Esophagus squamous epithelium (tissue), 5 donors: ENCODE measurements at places on chromosomes 2 and 18.

- H3K4me1 ChIP-seq: peaks cover 24% of the 10 kb centered on the region
- no peaks in the 10 kb centered on the region for H3K27me3 ChIP-seq
- no peaks in the 10 kb centered on the region for H3K36me3 ChIP-seq
- H3K4me3 ChIP-seq: no peak overlapping the region
Observed at GRCh38 chr2:109271920-109272319, 142.9 kb downstream of the SH3RF3 start.

DNA sequence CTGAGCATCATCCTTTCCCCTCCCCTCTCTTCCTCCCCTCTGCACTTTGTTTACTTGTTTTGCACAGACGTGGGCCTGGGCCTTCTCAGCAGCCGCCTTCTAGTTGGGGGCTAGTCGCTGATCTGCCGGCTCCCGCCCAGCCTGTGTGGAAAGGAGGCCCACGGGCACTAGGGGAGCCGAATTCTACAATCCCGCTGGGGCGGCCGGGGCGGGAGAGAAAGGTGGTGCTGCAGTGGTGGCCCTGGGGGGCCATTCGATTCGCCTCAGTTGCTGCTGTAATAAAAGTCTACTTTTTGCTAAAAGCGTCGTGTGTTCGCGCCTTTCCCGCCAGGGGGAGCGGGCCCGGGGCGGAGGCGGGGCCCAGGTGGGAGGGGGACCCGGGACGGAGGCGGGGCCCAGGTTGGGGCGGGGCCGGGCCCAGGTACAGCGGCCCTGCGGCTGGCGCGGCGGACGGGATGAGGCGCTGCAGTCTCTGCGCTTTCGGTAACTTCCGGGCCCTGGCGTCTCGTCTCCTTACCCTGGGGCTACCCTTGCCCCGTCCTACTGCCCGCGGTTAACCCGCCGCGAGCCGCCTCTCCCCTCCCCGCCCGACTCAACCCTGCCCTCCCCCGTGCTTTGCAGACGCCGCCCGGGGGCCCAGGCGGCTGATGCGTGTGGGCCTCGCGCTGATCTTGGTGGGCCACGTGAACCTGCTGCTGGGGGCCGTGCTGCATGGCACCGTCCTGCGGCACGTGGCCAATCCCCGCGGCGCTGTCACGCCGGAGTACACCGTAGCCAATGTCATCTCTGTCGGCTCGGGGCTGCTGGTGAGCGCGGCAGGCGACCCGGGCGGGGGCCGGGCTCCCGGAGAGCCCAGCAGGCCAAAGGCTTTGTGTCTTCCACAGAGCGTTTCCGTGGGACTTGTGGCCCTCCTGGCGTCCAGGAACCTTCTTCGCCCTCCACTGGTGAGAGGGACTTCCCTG, at the start of gene KRTCAP3:
Gene KRTCAP3, plus strand, starts transcription at position 424 of the 962 bp plus-strand sequence. Its CDS starts 32 bp downstream, at position 456.
- peaks cover 35% of the 10 kb centered on the region for H3K36me3 ChIP-seq
- H3K4me3 ChIP-seq: peak within 1 kb of the TSS; percentile 51
- H3K27ac ChIP-seq: peak within 1 kb of the TSS; percentile 71
- no peak for DNase-seq
- peaks cover 9% of the 10 kb centered on the region for H3K4me1 ChIP-seq
- no peaks in the 10 kb centered on the region for H3K27me3 ChIP-seq

DNA sequence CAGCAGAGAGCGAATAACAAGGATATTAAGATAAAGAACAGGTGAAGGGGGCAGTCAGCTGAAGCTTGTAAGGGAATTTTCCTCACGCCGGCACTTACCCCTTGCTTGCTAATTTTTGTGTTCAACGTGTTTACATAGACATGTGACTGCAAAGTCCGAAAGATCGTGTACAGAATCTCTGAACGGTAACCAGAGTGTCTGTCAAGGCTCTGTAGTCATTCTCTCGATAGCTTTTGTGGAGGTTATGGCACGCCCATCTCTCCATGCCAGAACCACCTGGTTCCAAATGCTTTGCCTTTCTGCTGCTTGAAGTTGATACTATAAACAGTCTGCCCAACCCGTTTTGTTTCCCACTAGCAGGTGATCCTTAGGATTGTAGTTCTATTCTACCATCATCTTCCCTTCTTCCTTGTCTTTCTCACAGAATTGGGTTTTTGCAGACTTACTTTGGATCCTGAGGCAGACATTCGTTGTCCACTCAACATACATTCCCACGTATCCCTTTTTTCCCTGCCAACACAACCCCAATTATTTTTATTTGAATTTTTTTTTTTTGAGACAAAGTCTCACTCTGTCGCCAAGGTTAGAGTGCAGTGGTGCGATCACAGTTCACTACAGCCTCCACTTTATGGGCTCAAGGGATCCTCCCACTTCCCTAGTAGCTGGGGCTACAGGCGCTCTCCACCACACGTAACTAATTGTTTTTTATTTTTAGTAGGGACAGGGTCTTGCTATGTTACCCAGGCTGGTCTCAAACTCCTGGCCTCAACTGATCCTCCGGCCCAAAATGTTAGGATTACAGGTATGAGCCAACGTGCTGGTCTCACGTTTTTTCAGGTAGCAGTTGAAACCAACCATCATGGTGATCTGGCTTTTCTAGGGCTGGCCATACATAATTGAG, 1.3 kb upstream of the USP34 start:
- no peaks in the 10 kb centered on the region for H3K36me3 ChIP-seq
- peak overlapping the region; percentile 94 for H3K27ac ChIP-seq
- peak overlapping the region; percentile 88 for H3K4me3 ChIP-seq
- no peak for DNase-seq
- H3K4me1 ChIP-seq: peaks cover 35% of the 10 kb centered on the region

DNA sequence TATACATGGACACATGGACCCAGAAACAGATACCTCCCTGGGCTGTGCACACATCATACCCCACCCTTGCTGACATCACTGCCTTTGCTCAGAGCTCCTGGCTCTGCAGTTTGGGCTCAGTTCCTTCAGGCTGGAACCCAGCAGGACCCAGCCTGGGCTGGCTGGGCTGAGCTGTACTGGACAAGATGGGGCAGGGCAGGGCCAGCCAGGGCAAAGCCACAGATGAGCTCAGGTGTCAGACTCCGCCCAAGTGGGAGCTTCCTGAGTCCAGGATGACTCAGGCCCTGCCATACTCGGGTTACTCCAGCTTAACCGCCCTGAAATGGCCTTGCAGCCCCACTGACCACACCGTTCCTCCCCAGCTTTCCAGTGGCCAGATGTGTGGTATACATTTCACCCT, 284.9 kb downstream of the OSR1 start:
- no peak overlapping the region for H3K27ac ChIP-seq
- H3K4me3 ChIP-seq: no peak overlapping the region
- H3K4me1 ChIP-seq: no peaks in the 10 kb centered on the region
- no peak for DNase-seq
- H3K36me3 ChIP-seq: no peaks in the 10 kb centered on the region
- no peaks in the 10 kb centered on the region for H3K27me3 ChIP-seq
